ENCODE measurements at places on chromosomes 3 and 15.

GRCh38 chr3:32089476-32089875, 16.9 kb upstream of the GPD1L start:
- DNase-seq = no peak

DNA sequence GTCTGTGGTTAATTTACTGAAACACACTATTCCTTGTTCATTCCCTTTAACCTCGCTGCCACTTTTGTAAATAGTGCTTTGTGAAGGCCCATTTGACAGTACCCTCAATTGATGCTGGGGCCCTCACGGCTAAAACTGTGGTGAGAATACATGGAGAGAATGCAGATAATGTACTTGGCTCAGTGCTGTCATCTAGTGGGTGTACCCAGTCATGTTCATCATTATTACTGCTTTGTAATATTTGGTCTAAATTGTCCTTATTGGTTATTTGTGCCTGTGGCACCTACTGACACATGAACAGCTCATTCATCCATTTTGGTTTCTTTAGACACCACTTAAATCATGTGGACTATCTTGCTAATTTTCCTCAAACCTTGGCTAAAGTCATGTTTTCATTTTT, 543.6 kb downstream of the EDEM1 start:
- DNase-seq = no peak

DNA sequence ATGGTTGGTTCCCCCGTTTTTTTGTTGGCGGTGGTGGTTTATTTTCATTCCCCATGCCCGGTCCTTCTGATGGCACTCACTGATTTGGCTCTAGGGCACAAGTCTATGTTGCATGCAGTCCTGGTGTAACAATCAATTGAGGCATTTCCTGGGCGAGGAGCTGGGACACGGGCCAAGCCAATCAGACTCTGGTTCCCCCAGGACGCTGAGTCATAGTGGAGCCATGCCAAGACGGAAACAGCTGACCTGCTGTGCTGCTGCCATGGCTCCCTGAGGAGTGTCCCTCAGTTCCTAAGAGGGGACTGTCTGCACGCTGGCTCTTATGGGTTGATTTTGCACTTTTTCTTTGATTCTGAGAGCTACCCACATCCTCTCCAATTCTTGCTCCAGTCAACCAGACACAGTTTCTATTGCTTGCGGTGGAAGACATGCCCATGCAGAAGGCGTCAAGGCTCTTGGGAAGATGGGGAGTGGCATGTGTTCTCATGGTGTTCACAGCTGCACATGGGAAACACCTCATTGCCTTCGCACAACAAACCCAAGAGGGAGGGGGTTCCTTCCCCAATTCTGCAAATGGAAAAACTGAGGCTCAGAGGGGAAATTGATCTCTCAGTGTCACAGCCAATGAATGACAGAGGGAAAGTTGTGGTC, 28.3 kb upstream of the ALDH1L1 start:
- DNase-seq = no peak

- DNase-seq = peak; percentile 38
These were observed 36.0 kb downstream of the MORC1 start for GRCh38 chr3:109081746-109082510.

DNA sequence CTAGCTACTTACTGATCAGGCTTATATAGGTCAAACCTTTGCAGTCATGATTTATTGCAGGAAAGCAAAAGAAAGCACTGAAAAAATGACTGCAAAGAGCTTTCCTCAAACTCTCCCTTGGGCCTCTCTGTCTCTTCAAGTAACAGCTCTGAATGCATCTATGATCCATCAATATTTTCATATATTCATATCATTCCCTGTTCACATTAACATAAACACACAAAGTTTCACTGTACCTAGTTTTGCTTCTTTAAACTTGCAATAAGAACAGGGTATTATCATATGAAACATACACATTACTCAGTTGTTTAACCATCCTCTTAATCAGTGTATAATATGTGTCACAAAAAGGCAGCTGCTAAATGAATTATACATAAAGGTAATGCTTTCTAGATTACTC, 107.9 kb upstream of the ARL6 start:
- no peak for DNase-seq

DNA sequence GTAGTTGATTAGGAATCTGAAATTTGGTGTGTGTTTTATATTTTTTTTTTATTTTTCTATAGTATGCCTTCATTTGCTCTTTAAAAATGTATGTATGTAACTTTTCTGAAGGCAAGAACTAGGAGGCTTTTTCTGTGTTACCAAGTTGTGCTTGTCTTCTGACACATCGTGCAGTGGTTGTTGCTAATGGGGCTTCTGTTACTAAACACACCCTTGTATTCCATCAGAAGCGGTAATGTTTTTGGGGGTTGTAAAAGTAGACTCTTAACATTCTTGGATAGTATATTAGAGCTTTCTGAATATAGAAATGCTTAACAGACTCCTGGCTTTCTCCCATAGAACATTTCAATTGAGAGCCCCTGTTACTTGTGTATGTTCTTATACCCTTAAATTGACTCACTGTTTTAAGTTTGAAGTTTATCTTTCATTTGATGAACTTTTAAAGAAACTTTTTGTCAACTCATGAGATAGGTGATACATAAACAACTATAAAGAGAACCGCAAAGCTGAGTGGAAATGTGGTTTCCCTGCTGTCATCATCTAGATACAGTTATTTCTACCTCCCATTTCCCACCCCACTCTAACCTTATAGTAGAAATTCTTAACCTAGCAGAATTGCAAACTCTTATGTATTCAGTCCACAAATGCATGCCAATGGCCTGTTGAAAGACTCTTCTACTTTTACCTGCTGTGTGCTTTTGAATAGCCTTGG, 2.5 kb downstream of the TIPARP start:
- no peak for DNase-seq

- no peak for DNase-seq
These were observed 34.4 kb upstream of the SLCO2A1 start for GRCh38 chr3:134064081-134064480.

DNA sequence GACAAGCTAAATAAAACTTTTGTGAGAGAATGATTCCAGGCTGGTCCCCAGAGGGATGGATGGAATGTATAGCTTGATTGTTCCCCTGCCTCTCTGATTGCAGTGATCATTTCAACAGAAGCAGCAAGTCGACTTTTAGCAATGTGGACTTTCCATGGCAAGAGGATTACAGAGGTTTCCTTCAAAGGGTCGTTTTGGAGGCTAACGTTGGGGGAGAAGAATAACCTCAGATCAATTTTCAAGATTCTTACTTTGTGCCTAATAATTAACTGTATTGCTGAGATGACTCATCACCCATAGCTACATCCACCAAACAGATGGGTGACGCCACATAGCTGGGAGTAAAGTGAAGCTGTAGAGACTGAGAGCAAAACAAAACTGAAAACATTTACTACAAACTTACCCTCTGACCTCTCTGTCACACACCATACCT, 79.9 kb downstream of the GTPBP8 start:
- DNase-seq = no peak

DNA sequence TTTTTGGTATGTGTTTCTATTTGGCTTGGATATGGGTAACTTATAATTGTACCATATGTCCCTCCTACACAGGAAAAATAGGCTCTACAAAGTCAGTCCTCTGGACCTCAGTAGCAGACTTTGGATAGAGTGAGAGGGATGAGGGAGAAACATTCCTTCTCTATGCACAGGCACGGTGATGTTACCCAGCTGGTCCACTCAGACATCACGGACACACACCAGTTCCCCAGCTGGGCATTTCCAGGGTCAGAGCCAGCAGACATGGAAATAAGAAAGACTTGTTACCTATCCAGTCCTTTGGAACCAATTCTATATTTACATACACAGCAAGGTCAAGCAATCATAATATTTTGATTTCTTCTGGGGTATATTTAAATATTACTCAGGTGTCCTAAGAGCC, 433.1 kb upstream of the KCNMB2 start:
- DNase-seq = no peak

DNA sequence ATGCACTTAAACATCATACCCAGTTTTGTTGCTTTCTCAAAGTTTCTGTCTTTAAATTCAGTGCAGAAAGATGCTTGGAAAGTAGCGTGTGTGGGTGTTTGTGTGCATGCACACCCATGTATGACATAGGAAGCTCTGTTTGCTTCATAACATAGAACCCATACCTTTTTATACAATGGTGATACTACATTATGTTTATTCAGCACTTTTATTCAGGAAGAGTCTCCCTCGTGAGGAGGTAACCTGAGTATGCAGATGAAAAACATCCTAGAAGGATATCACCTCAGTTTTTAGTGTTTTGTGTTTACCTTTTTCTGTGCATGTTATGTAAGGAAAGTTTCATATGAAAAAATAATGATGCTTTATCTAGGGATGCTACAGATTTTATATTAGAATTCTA, 111.2 kb downstream of the SST start:
- no peak for DNase-seq

GRCh38 chr3:5185093-5185673, 2.3 kb upstream of the EDEM1 start:
- no peak for DNase-seq

DNA sequence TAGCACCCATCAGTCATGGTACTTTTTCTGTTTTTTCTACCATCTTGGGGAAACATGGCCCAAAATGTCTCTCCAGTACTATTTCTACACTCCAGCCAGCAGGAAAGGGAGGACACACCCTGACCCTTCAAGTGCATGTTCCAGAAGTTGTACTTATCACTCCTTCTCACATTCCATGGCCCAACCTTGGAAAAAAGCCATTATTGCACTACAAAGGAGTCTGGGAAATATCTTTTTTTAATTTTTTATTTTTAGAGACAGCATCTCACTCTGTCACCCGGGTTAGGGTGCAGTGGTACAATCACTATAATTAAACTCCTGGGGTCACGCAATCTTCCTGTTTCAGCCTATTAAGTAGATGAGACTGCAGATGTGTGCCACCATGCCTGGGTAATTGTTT, 100.0 kb upstream of the PPP2R3A start:
- DNase-seq = no peak

Data from iPS DF 19.7 (cell line).